ENCODE measurements at places on chromosomes 16 and 17.

GRCh38 chr16:1909561-1910231, 8.5 kb downstream of the HS3ST6 start:
- DNase-seq, result peak; percentile 49

DNA sequence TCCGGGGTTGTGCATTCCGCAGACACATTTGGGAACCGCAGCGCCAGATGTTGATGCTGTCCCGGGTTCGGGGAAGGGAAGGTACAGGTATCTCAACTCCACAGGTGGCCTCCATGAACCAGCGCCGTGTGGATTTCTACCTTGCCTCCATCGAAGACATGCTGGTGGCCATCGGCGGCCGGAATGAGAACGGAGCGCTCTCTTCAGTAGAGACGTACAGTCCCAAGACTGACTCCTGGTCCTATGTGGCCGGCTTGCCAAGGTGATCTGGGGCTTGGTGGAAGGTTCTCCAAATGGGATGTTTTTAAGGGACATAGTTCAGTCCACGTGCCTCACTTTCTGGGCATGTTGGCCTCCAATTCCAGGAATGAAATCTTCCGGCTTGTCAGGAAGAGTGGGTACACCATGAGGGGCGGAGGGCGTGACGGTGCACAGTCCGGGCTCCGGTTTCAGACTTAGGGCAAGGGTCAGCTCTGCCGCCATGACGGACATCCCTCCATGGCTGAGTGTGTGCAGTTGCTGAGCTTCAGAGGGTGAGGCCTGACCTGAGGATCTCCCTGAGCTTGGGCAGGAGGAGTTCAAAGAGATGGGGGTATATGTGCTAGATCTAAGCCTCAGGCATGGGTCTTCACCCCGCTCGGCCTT, 11.5 kb downstream of the KLHL36 start:
- DNase-seq, result no peak

GRCh38 chr17:38947189-38947588, 20.0 kb downstream of the FBXO47 start:
- DNase-seq, result no peak

DNA sequence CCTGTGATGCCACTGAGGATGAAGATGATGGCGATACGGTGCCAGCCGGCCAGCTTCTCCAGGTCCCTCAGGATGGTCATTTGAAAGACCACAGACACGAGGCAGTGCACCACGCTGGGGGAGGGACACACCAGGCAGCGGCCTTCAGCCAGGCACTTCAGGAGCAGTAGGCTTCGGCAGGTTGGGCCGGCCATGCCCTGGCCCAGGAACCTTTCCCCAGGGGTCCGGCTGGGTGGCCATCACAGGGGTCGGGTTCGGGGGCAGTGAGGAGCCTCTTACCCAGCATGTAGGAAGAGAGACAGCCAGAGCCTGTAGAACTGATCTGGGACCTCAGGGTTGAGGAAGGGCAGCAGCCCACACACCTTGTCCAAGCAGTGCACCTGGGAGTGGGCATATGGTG, 5.3 kb downstream of the AANAT start:
- DNase-seq, result no peak

GRCh38 chr16:69260506-69260905, 50.6 kb upstream of the VPS4A start:
- DNase-seq, result no peak

DNA sequence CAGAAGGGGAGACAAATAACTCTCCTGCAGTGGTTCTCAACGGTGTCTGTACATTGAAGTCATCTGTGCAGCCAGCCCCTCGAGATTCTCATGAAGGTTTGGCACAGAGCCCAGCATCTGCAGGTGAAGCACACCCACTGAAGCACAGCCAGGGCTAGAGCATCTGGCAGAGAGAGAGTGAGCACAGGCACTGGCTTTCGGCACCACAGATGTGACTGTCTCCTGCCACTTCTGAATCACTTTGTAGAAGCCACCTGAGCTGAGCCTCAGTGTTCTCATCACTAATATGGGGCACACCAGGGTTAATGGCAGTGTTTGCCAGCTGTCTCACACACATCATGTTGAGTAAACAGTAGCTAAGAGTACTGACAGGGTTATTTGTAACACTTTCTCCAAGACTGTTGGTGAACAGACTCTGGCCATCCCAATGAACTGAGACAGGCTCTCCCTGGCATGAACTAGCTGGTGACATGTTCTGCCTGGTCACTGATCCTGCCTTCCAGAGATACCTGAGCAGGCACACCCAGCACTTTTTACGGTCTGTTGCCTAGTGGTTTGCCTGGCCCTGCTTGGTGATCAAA, 10.9 kb downstream of the HSPB9 start:
- DNase-seq, result peak; percentile 84

- DNase-seq, result no peak
Observed at GRCh38 chr17:73767696-73768095, 123.5 kb upstream of the SDK2 start.

- DNase-seq, result no peak
Observed at GRCh38 chr16:55809386-55809785, 23.5 kb downstream of the CES1 start.

DNA sequence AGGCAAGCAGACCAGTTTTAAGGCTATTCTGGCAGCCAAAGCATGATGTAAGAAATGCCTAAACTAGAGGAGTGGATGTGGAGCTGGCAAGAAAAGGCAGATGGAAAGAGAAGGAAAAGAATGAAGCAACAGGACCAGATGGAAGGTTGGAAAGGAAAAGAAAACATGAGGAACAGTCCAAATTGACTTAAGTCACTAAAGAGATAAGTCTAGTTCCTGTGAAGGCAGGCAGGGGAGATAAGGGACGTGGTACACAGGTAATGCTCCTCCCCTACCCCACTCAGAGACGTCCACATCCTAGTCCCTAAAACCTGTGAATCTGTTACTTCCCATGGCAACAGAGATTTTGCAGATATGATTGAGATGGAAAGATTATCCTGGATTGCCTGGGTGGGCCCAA, 43.5 kb downstream of the TEX2 start:
- no peak for DNase-seq

DNA sequence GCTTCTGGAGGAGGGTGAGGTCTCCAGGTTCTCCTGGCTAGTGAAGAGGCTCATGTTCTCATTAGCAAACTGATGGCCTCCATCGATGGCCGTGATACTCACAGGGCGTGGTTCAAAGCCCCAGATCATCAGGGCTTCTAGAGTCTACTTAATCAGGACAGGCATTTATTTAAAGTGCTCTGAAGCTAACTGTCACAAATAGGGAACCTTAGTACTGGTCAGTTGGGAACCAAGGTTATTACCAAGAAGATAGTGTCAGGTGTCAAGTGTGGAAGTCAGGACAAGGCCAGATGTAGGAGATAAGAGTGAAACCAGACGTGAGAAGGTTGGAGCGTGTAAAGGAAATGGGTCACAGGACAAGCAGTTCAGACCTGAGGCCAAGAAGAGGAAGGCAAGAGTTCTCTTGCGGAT, 56.9 kb downstream of the PIGL start:
- DNase-seq, result no peak

DNA sequence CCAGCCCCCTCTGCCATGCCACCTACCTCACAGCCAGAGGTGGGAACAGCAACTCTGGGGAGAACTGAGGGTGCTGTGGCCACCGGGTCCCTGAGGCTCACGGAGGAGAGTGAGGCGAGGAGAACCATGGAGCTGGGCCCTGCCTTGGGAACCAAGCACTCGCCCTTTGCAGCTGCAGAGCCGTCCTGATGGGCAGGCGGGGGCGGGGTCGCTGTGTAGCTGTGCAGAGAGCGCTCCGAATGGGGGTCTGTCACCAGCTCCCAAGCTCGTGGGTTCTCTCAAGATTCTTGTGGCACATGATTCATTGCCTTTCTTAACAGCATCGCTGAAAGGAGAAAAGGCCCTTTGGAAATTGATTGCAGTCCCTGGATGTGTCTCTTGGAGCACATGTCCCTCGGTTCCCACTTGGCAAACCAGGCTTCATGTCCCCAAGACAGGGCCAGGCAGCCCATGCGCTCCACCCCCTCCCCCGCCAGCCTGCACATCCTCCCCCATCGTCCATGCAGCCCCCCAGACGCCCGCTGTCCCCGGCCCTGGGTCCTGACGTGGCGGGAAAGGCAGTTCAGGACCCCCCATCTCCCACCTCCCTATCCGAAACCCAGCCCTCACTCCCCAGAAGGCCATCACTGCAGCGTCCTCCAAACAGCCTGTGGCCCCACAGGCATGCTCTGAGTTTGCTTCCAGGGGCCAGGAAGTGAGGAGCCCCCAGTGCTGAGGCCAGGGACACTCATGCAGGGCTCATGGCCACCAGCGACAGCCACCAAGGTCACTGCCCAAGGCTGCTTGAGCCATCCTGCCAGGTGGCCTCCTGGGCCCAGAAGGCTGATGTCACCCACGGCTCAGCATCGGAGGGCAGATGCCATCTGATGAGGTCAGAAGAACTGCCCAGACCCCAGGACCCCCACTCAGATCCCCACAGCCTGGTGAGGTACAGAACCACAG, 20.6 kb upstream of the CHMP6 start:
- DNase-seq, result no peak

GRCh38 chr17:17922070-17922614, 50.1 kb downstream of the TOM1L2 start:
- DNase-seq, result no peak

- no peak for DNase-seq
Observed at GRCh38 chr17:19716108-19717030, at the start of gene SLC47A2. SLC47A2 (minus strand) TSS chr17:19716584; CDS start chr17:19716555, 29 bp downstream.

DNA sequence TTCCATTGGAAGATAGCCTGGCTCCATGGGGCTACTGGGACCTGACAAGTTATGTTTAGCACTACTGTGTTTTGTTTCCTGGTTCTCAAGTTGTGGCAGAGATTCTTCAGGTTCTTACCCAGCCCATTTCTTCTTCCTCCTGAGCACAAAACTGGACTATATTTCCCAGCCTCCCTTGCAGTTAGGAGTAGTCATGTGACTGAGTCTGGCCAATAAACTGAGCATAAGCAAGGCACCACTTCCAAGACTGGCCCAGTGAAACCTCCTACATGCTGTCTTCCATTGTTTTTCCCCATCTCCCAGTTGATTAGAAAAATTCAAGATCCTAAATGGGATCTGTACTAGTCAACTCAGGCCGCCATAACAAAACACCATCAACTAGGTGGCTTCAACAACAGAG, 28.2 kb upstream of the RBBP6 start:
- DNase-seq, result no peak

DNA sequence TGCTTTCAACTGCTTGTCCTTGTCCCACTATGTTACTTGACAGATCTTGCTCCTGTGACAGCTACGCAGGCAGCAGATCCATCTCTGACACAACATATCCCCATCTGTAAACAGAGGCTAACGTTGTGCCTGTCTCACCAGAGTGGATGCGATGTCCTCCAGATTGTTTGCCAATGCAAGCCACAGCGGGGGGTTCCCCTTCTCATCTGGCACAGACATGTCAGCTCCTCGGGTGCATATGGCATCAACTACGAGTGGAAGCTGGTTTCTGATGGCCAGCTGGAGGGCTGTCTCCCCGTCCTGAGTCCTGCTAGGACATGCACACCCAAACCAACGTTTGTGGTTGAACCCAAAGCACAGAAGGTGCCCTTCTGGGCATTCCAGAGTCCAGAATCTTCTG, 39.0 kb downstream of the CYB5D2 start:
- no peak for DNase-seq

GRCh38 chr16:68232335-68232734, 3.6 kb downstream of the ESRP2 start:
- DNase-seq, result no peak

DNA sequence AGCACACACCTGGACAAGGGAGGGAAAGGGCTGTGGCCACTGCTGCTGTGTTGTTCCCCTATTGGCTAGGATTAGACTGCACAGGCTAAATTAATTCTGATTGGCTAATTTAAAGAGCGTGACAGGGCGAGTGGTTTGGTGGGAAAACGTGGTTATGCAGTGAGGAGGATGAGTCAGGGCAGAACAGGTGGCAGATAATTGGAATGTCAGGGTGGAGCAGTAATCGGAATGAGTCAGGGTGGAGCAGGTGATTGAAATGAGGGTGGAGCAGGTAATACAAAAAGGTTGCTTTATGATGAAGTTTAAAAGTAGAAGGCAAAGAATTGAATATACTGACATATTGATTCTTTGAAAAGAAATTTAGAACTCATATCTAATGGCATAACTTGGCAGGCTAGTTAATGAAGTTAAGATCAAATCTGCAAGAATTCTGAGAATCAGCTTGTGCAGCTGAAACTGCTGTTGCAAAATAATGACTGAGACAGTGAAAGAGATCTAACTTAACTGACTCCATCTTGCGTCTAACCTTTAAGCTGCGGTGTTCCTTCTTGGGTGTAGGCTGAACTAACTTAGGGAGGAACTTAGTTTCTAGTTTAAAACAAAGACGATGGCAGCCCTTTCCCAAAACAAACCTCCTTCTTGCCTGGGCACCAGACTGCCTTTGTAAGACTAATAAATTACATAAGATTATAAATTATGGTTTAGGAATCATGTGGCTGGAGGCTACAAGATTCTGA, 174.3 kb downstream of the UTP18 start:
- no peak for DNase-seq

DNA sequence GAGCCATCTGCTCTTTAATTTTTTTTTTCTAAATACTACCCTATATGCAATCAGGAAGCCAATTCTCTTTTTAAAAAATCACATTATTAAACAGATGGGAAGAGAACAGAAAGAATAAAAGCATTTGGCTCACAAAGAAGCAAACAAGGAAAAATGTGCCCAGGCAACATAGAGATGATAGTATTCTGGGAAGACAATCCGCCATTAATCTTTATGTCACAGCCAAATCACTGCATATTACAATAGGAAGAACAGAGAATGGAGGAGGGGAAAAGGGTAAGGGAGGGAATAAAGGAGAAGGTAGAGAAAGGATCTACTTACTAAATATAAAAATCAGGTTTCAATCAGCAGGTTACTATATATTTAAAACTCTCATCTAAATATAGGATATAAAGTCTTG, 34.3 kb downstream of the STAT5B start:
- DNase-seq, result no peak

GRCh38 chr17:9217151-9218056, 196.1 kb downstream of the NTN1 start:
- DNase-seq, result no peak

DNA sequence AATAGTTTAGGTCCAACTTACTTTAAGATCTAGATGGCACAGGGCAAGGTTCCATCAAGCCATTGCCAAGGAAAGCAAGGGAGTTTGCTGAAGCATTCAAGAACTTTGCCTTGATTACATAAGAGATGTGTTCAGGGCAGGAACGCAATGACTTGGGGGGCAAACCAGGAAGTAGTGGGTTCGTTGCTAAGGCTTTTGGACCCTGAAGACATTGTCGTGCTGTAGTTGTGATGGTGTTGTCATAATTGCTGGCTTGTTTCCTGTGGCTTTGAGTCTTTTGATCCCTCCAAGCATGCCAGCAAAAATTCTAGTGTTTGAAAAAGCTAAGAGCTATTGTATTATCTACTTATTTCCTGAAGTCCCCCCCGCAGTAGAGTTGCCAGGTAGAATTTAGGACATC, 70.7 kb upstream of the HNF1B start:
- DNase-seq, result no peak

Measured in NCI-H510A (cell line).